ENCODE measurements at places on chromosomes 13 and 19.

DNA sequence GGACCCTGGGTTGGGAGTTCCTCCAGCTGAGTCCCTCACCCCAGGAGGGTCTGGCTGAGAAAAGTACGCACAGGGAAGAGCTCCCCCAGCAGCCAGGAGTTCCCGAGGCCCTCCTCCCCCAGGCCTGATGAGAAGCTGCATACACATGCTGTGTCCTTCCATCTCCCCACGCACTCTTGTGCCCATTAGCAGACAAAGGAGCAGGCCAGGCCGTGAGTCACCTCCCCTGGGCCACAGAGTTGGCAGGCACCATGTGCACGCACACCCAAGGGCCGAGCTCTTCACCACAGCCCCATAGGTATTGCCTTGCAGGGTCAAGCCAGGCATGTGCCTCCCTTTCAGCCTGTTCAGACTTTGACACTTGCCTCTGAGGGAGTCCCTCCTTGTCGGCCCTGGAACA, 17.5 kb downstream of the MAU2 start:
- no peak for ATAC-seq

GRCh38 chr19:29969891-29970290, 27.9 kb downstream of the URI1 start:
- ATAC-seq, result no peak

DNA sequence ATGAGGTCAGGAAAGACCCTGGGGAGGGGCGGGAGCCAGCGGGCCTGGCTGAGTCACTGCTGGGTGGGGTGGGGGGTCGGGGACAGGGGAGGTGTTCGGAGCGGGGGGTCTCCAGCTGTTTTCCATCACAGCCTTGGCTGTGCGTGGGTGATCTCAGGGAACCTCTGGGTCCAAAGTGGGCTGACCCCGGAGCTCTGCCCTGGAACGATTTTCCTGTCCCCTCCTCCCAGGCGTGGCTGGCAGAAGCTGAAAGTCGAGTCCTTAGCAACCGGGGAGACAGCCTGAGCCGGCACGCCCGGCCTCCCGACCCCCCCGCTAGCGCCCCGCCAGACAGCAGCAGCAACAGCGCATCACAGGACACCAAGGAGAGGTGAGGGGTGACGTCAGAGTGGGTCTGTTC, 10.6 kb downstream of the TRIP10 start:
- no peak for ATAC-seq

- no peak for ATAC-seq
Measured at GRCh38 chr13:23021906-23022305, 158.9 kb upstream of the SGCG start.

GRCh38 chr13:25717666-25718197, 334.1 kb downstream of the SHISA2 start:
- no peak for ATAC-seq

DNA sequence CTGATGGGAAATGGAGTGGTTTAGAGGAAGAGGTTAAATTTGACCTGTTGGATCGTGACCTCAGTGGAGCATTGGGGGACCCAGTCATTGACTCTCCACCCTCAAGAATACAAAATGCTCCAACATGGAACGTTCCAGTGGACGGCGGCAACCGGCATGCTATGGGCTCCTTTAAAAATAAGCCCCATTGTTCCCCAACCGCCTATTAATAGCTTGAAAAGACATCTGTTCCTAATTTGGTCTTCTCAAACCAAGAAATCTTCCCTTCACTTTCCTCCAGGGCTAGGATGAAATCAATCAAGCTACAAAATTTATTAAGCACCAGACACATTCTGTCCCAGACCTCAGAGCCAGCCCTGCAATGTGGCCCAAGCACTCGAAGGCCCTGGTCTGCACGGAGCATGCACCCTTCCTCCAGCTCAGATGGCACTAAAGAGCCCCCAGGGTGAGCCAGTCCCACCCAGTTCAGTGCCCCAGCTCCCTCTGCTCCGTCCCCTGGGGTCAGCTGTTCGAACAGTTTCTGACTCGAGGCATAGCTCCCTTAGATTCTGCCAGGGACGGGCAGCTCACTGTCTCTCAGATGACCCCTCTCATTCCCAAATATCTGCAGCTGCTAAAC, 22.5 kb upstream of the VSTM2B start:
- ATAC-seq, result no peak

GRCh38 chr13:113633485-113633873, 24.5 kb downstream of the ATP4B start:
- no peak for ATAC-seq

DNA sequence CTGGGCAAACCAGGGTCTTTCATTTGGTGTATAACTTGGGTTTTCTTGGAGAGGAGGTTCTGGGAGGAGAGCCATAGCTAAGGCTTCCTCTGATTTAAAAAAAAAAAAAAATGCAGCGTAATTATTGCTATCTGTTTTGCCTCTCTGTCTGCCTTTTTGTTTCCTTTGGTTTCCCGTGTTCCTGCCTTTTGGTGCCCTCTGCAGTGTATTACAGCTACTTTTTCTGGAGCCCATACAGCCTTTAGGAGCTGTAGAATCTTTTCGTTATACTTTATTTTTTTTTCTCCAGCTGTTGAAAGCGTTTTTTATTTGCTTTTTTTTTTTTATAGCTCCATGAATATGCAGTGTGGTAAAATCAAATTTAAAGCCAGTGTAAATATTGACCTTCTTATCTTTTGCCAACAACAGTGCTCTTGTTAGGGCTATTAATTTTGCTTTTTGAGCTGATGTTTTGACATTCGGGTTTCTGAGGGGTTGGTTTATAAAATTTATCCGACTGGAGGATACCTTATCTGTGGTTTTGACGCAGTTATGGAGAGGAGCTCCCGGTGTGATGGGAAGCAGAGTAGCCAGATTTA, 38.1 kb downstream of the ZNF493 start:
- no peak for ATAC-seq

- ATAC-seq, result no peak
Measured at GRCh38 chr13:33228648-33229445, 56.7 kb downstream of the STARD13 start.

DNA sequence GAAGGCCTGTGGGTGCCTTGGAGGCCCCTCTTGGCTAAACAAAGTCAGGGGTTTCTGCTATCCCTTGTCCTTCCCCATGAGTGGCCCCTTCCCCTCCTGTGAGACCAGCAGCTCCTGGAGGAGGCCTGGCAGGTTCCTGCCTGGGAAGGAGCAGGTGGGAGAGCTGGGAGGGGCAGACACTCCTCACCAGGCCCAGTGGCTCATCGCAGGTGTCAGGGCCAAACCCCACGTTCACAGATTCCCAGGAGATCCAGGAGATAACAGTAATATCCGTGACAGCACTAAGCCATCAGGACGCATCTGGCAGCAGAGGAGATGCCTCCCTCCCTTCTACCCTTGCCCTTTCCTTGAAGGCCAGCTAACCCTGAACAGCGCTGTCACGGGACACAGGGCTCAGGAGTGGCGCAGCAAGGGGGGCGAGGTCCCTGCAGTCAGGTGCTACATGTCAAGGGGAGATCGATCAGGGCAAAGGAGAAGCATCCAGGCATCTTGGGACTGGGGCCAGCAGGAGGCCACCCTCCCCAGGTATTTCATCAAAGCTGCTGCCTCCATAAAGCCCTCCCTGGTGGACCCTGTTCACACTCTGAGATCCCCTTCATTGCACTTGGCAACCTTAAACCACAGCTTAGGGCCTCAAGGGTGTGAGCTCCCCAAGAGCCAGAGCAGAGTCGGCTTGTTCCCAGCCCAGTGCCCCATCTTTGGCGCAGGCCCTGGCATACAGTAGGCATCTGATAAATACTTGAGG, 4.8 kb downstream of the CEBPA start:
- no peak for ATAC-seq

DNA sequence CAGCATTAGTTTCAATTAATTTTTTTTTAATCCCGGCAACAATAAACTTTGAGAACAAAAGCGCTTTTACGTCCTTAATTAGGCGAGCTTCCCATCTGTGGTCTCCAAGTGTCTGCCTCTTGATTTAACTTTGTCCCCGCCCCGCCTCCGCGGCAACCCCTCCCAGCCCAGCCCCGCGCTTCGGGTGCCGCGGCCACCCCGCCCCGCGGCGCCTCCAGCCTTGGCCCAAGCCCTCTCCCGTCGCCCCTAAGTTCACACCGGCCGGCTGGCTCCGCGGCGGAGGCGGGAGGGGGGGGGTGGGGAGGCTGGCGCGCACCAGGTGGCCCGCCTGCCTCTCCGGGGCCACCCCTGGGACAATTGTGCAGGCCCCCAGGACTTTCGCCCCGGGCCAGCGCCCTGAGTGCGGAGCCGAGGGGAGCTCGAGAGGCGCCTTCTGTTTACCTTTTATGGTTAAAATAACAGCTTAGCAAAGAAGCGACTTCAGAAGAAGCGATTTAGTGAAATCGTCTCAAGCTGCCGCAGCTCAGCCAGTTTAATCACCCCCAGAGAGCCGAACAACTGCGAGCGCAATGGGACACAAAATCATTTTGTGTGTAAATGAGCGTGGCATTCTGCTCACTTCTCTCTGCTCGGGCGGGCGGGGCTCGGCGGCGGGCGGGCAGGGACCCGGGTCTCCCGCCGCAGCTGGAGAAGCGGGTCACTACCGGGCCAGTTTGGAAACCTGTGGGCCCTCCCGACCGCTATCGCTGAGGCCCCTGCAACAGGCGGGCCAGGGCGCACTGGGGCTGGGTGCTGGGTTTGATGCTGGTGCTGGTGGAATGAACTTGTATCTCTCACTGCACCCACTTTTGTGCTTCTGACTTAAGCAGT, 1.4 kb downstream of the KCTD15 start:
- no peak for ATAC-seq

DNA sequence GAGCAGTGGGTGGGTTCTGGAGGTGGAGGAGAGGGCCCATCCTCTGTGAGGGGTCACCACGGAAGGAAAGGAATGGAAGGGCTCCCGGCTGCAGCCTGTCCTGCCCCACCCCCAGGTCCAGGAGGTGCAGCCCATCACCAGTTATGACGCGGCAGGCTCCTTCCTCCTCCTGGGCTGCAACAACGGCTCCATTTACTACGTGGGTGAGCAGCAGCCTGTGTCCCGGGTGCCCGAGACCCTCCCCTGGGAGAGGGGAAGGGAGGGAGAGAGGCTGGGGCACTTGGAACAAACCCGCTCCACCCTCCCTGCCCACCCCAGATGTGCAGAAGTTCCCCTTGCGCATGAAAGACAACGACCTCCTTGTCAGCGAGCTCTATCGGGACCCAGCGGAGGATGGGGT, 6.6 kb downstream of the SHKBP1 start:
- no peak for ATAC-seq

DNA sequence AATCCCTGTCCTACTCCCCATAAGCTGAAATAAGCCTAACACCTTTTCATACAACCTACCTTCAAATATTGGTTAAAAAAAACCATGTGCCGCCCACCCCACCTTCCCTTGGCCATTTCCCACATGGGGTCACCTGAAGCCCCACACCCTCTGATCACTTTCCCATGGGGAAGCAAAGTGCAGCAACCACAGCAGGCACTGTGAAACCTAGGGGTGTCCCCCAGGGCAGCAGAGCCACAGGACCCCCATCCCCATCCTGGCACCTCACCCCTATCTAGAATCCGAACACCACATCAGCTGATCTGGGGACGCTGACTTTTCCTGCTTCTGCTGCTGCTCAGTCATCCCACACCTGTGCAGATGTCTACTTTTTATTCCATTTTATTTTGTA, 19.9 kb downstream of the CEACAM21 start:
- ATAC-seq, result no peak

DNA sequence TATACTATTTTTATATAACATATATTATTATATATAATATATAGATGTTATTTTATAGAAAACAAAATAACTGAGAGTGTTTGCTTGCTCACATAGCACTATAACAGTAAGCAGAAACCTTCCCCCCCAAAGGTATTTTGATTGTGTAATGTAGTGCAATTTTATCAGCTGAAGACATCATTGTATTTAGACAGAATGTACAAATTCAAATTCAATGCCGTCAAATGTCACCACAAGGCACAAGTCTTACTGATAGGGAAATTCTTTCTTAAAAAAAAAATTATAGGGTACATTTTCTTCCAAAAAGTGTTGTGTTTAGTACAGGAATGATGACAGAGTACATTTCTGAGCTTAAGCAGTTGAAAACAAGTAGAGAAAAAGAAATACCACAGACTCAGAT, 1147.1 kb upstream of the SPRY2 start:
- no peak for ATAC-seq

GRCh38 chr13:36829753-36830152, 10.7 kb downstream of the RFXAP start:
- ATAC-seq, result no peak

- ATAC-seq, result no peak
Measured at GRCh38 chr19:17479325-17479791, 9.0 kb downstream of the SLC27A1 start.

DNA sequence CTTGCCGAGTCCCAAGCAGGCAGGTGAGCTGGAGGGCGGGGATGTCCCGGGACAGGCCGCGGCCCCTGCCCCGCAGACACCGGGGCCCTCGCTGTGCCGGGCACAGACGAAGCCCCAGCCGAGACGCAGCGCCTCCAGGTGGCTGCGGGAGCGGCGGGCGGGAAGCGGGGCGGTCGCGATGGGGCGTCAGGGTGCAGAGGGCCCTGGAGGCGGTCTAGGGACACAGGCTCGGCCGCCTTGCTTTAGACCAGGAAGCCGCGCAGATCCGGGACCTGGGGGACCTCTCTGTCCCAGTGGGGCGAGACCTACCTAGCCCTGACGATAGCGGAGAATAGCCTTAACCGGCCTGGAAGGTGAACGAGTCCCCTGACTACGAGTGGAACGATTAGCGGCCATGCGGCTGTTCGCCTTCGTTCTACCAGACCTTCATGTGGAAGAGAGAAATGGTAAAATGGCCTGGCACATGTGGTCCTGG, 4.2 kb upstream of the ZNF564 start:
- ATAC-seq, result no peak

GRCh38 chr13:96338030-96338429, 248.1 kb downstream of the HS6ST3 start:
- no peak for ATAC-seq

DNA sequence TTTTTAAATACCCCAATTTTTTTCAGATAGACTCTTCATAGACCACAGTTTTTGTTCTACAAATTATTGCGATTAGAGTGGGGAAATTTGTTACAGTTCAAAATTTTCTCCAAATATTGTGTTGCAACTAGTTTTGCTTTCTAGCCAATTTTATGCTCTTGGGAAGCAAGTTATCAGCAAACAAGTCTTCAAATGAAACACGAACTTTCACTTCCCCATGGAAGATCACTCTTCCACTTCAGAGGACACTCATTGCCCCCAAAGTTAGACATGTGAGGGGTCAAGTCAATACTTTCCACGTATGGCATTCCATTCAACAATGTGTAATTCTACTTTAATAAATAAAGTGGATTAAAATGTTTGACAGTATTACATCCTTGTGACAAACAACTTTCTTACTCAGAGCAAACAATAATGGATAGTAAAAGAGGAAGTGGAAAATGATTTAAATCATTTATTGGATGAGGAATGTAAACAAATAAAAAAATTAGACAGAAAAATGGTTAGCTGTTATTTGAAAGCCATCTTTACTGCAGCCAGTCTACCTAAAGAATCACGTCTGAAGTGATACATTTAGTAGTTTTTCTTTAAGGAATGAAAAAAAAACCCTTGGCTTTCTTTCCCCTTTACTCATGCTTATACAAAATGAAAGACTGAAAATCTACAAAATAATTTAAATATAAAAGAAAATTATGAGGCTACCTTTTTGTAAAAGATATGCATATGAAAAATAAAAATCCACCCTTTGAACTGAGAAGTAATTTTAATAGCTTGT, 41.2 kb upstream of the TNFSF11 start:
- peak; percentile 78 for ATAC-seq

Measured in stimulated activated memory B cell treated with anti-CD40 and anti-IgM and Interleukin-4, amounts not matched to agents 10 μg/mL and 1 μg/mL and 100 μg/mL, for 72 hours (primary cell).